ENCODE measurements at places on chromosomes 4 and X.

- DNase-seq: no peak
Observed at GRCh38 chr4:119116021-119116420, 19.6 kb upstream of the MYOZ2 start.

- DNase-seq: no peak
Observed at GRCh38 chr4:680551-680927, 6.2 kb downstream of the MYL5 start.

GRCh38 chr4:17578482-17578891, 1.5 kb downstream of the LAP3 start:
- DNase-seq: no peak

- peak; percentile 98 for DNase-seq
Observed at GRCh38 chr4:86891762-86892635, at the start of gene C4orf36. Gene C4orf36 (minus strand): TSS chr4:86892422. CDS start chr4:86891520, 902 bp downstream.

DNA sequence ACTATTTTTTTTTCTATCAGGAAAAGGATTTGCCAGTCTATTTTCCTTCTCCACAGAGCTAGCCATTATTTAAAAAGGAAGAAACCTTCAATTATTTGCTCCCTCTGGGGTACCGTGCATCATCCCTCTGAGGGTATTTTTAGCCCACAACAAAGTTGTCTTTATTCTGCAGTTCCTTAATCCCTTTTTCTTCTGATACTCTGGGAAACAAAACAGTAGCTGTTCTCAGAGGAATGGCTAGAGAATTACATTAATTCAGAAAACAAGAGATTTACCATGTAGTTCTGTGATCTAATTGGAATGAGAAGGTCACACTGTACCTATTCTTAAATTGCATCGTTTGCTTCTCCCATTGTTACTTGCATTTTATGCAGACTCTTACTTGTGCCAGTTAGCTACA, 1056.7 kb downstream of the STIM2 start:
- DNase-seq: no peak

DNA sequence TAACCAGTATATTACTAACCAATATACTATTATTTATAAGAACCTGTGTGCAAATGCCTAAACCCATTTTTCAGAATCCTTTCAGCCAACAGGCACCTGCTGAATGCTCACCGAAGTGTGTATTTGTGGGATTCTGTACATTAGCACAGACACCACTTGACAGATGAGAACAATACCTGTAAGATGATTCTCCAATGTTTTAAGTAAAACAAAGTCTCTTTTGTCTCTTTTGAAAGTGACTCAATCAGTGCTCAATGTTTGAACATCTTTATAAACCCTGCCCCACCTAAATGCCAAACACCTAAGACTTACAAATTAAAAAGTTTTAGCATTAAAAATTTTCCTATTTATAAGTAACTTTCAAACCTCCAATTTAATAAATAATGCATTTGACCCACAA, 763 bp downstream of the ASB9 start:
- DNase-seq: no peak

DNA sequence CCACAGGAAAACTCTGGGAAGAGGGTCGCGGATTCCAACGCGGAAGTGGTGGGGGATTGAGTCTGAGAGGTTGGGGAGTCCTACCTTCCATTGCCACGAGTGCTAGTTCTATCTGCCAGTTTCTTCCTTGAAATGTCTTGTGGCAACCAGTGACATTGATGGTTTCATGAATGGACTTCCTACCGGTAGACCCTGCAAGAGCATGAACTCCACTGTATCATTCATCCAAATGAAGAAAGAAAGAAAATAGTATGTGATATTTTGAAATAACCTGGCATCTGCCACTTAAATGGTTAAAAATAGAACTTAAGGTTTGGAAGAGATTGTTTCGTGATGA, 1.1 kb upstream of the SLC10A7 start:
- DNase-seq: no peak

GRCh38 chrX:110000847-110001713, 1.8 kb upstream of the TMEM164 start:
- no peak for DNase-seq

GRCh38 chr4:2852481-2852921, 8.9 kb downstream of the ADD1 start:
- DNase-seq: no peak
